Mucosa of gallbladder (tissue), 1 donor: ENCODE measurements at places on chromosomes 1 and 21. TPM values are rescaled to one million over a fixed set of nuclear protein-coding genes. Genes with fewer than 3 reads are reported as not detected.
A peak's percentile ranks its signal among the peaks of the same experiment; 100 is the strongest.

GRCh38 chr1:185693654-185694053 is 40.5 kb upstream of the HMCN1 start:
- DNase-seq: no peak

GRCh38 chr1:150619576-150620509 is 9.6 kb downstream of the ENSA start:
- DNase-seq: peak; percentile 48

- DNase-seq: no peak
Measured at GRCh38 chr1:171576144-171576543, 45.9 kb upstream of the MYOCOS start.

- peak; percentile 46 for DNase-seq
Measured at GRCh38 chr1:91020967-91021685, 709 bp downstream of the ZNF644 start.

GRCh38 chr1:110872745-110873720 is at the start of gene CD53:
CD53 (plus strand) TSS chr1:110873148; CDS start chr1:110891409, 18,261 bp downstream.
- peak; percentile 28 for DNase-seq

DNA sequence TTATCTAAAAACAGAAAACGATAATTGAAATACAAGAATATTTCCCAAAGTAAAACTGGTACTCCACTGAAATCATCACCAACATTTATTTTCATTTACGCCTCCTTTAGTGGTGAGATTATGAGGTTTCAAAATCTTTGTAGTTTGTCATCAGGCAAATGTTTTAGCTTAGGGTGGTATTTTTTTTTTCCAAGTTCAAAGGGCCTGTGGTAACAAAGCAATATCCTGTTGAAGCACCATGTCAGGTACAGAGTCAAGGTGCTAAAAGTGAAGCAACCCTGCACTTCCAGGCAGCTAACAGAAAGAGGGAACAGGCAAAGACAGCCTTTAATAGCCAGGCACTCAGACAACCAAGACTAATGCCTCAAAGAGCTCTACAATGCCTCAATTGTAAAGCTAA is 89.2 kb downstream of the JAK1 start:
- no peak for DNase-seq

GRCh38 chr1:219414250-219414649 is 198.7 kb downstream of the ZC3H11B start:
- DNase-seq: no peak

GRCh38 chr1:109929588-109930251 is 19.1 kb downstream of the CSF1 start:
- peak; percentile 9 for DNase-seq

DNA sequence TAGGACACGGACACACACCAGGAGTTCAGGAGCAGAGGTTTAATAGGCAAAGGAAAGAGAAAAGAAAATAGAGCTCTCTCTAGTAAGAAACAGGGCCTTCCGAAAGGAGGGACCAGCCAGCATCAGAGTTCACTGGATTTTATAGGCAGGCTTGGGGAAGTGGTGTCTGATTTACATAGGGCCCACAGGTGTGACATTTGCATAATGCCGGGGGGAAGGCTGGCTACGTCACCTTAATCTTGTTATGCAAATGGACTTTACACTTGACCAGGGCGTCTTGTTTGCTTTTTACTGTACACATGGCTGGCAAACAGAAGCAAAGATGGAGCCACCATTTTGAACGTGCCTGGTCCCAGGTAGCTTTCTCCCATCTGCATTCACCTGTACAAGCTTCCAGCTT is at the start of gene OR14A16:
Gene OR14A16, minus strand, starts transcription at position 97 of the 400 bp plus-strand sequence. CDS start 8,390 bp downstream, outside the sequence.
- no peak for DNase-seq

DNA sequence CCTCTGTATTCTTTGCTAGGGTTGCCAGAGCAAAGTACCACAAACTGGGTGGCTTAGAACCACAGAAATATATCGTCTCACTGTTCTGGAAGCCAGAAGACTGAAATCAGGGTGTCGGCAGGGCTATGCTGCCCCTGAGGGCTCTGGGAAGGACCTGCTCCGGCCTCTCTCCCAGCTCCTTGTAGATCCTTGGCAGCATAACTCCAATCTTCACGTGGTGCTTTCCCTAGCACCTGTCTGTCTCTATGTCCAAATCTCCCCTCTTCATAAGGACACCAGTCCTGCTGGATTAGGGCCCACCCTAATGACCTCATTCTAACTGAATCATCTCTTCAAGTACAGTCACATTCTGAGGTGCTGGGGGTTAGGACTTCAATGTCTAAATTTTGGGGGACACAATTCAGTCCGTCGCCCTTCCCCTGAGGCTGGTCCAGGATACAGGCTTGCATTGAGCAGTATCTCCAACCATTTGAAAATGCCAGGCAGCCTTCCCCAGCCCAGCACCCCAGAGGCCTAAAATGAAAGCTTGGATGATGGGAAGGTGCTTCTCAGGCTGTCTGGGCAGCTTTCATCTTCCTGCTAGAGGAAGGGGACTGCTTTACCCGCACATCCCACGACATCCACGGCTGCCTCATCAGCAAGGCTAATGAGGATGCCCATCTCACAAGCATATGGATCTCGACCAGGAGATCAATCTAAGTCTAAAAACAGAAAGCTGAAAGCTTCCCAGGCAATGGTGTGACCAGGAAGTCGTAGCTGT is 24.7 kb downstream of the TRIM67 start:
- DNase-seq: no peak

GRCh38 chr1:34590211-34590623 is 164.6 kb upstream of the GJB5 start:
- DNase-seq: peak; percentile 26

DNA sequence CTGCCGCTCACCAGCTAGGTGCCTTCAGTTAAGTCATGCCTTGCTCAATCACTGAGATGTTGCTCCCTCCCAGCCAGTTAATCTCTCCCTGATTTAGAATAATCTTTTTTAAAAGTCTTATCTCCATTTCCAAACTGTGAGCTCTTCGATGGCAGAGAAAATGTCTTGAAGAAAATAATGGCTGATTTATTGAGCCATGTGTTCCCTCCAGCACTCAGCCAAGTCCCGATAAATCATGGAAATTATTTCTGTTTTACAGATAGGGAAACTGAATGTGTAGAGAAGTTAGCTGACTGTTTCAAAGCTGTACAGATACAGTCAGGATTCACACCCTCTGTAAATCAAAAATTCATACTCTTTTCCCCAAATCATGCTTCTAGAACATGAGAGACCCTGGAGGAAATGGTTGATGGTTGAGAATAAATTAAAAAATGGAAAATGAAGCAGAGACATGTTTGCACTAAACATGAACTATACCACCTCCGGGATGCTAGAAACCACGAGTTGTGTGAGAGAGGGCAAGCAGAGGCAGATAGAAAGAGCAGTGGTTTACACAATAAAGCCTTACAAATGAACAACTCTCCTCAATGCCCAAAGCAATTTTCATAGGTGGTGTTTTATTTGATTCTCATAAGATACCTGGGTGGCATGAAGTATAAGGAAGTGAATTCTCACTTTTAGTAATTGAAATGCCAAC is 376.4 kb downstream of the PLPP3 start:
- no peak for DNase-seq

- DNase-seq: no peak
Measured at GRCh38 chr1:88219521-88219920, 464.6 kb upstream of the PKN2 start.

DNA sequence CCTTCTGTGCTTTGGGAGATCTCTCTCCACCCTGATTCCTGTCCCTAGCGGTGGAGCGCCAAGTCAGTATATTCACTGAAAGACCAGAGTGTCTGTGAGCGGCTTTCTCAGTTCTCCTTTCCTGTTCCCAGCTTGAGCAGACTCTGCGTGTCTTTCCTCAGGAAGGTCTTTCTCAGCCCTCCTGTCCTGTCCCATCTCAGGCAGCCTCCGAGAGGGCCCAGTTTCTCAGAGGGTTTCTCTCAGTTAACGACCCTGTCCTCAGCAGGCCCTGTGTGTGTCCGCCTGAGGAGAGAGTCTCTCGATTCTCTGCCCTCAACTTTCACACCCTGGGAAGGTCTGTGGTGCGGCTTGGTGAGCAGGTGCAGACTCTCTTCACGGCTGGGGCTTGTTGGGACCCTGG is 34.0 kb upstream of the CHIT1 start:
- no peak for DNase-seq

GRCh38 chr1:238658763-238659162 is 727.6 kb upstream of the CHRM3 start:
- no peak for DNase-seq

DNA sequence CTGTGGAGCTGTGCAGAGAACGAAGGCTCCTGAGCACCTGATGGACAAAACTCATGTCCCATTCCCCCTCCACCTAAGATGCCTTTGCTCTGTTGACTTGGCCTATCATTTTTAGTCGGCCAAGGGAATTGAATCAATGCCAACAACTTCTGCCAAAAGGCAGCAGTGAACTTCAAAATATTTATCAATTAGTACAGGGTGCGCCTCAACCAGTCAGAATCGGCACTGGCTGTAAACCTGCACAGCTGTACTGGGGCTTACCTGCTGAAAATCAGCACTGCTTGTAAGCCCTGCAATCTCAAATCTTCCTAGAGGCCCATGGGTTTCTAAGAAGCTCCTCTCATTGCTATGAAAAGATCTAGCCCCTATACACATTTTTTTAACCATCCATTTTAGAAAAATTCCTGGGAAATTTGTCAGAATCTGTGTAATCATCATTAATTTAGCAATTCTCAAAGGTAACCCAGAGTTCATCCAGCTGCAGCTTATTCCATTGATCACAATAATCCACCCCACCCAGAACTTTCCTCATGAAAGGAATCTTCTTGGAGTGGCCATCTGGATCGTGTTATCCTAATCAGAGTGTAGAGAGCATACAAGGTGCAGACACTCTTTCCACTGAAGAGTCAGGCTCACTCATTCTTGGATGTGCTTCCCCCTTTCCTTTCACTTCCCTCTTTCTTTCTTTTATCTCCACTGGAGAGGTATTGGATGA is 40.2 kb downstream of the ADAMTS1 start:
- no peak for DNase-seq

GRCh38 chr1:73903092-73903491 is 294.9 kb downstream of the LRRIQ3 start:
- no peak for DNase-seq

DNA sequence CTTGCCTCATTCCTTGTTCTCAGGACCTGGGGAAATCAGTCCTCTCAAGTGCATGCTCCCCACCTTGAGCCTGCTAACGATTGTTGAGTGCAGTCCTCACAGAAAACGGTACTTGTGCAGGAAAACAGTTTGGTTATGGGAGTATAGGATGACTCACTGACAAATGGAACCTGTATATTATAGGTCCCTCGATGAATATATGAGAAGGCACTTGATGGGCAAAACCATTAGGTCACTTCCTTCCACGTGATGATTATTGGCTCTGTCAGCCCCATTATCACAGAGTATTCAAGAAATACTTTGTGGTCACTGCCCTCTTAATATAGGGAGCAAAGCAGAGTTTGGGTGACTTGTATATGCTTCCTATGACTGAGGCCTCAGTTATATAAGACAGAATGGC is 6.2 kb downstream of the CCDC17 start:
- DNase-seq: no peak

DNA sequence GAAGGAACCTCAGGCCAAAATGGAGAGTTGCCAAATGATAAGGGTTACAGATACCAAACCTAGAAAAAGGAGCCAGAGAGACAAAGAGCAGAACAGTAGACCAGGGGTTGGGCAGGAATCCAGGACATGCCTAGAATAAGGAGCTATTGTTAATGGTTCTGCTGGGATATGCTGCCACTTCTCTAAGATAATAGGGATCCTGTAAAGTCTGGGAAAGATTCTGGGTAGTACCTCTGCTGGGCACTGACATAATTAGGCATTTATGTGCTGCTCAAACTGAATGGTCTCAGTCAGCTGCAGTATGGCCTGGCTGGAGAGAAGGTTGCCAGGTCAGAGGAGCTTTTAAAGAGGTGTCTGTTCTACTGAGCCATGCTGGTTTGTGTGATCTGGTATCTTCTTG is 19.9 kb upstream of the NRIP1 start:
- no peak for DNase-seq

- no peak for DNase-seq
Measured at GRCh38 chr1:33348194-33348593, 27.3 kb upstream of the A3GALT2 start.

- no peak for DNase-seq
Measured at GRCh38 chr21:37337179-37337578, 29.4 kb upstream of the DYRK1A start.

- no peak for DNase-seq
Measured at GRCh38 chr1:35569936-35570335, 3.2 kb upstream of the TFAP2E start.

DNA sequence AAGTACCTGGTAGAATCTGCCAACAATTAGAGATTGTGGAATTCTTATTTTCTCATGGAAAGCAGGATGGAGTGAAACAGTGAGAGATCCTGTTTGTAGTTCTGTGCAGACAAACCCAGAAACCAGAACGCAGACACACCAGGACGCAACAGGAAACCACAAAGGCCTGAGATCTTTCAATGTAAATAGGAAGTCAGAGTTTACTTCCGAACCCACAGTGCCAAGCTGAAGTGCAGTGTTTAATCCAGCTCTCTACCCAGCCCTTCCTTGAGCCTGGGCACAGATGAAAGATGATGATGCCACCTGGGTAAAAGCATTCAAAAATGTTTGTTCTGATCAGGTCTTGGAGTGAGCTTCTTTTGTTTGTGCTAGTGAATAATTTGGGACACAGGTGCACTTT is 244.2 kb upstream of the HOOK1 start:
- no peak for DNase-seq

DNA sequence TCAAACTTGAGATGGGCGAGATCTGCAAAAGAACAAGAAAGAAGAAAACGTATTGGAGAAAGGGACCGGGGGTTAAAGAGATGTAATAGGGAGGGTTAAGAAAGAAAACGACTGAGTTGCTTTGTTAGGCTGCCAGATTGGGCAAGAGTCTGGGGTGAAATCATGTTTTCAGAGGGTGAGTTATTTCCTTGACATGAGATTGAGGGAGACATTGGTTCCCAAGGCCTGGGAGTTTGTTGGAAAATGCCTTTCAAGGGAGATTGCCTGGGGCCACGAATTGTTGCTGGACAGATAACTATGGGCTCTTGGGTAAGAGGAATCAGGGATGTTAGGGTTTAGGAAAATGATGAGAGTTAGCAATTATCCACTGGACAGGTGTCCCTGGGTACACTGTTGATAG is 776 bp upstream of the CADM3 start:
- no peak for DNase-seq

GOLT1A gene
- 10.8 TPM for total RNA-seq

ASPM gene
- 1.3 TPM for total RNA-seq

TTC34 gene
- 1.4 TPM for total RNA-seq

CD1B gene
- not detected for total RNA-seq

LCA5L gene
- 2.7 TPM for total RNA-seq

SPRR2B gene
- total RNA-seq: not detected

BTBD8 gene
- 8.5 TPM for total RNA-seq

NBPF9 gene
- total RNA-seq: 18.8 TPM

CA6 gene
- total RNA-seq: not detected

EPS8L3 gene
- total RNA-seq: 459 TPM
